ENCODE measurements at places on chromosomes 6 and 20.
A peak's percentile ranks its signal among the peaks of the same experiment; 100 is the strongest.

GRCh38 chr6:97440590-97441176, 157.7 kb upstream of the MMS22L start:
- peak; percentile 24 for DNase-seq

- no peak for DNase-seq
These were observed 26.8 kb upstream of the UBE2J1 start for GRCh38 chr6:89379281-89379680.

DNA sequence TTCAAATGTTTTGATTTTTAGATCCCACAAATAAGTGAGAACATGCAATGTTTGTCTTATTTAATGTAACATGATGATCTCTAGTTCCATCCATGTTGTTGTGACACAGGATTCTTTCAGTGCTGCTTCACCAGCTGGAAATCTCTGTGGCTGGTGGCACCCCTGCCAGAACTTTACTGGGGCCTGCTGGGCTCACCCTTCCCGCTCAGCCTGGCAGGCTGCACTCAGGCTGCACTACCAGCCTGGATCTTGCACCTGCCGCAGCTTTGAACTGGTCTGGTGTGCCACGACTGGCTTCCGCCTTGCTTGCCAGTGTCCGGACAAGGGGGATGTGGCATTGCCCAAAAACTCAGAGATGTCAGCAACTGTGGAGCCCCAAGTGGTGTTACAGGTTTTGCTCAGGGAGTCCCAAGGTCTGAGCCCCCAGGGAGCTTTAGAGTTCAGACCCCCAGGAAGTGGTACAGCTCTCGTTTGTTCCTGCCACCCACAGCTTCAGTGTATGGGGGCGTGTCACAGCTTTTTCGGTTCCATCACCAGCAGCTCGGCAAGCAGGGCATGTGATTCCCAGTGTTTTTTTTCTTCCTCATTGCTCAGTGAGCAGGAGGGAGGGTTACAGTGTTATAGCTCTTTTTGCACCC, 72.3 kb upstream of the SYNCRIP start:
- DNase-seq, result no peak

- DNase-seq, result no peak
These were observed 173.0 kb downstream of the PLCB4 start for GRCh38 chr20:9241721-9242427.

- peak; percentile 79 for DNase-seq
These were observed 896 bp upstream of the RNASET2 start for GRCh38 chr6:166957087-166957804.

- DNase-seq, result no peak
These were observed 33.6 kb upstream of the BTN3A2 start for GRCh38 chr6:26331218-26332073.

DNA sequence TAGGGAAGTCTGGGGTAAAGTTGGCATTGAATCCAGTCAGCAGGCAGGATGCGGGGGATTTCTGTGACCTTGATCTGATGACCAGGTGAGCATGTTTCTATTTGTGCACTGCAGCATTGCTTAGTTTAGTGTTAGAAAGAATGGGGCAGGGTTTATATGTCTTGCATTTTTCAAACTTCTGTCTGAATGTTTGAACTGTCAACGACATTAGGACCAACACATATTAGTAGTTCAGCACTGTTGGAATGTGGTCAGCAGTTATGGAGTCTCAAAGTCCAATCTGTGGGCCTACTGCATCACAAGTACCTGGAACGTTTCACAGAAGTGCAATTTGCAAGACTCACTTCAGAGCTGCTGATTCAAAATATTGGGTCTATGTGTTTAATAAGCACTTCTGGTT, 276.6 kb upstream of the BMP2 start:
- no peak for DNase-seq

GRCh38 chr20:57161478-57162361, 104.7 kb downstream of the BMP7 start:
- no peak for DNase-seq

- DNase-seq, result no peak
These were observed 79.4 kb downstream of the GFOD1 start for GRCh38 chr6:13407709-13408695.

- DNase-seq, result no peak
These were observed 14.9 kb downstream of the EBF4 start for GRCh38 chr20:2707353-2708072.

- peak; percentile 61 for DNase-seq
These were observed 38.3 kb downstream of the METTL24 start for GRCh38 chr6:110319843-110320242.

All from NCI-H1105 treated with DMSO at 0.1 percent for 48 hours (cell line).